ENCODE measurements at places on chromosomes 6 and 20.

GRCh38 chr6:42315991-42316970 is 98.6 kb upstream of the MRPS10 start:
- DNase-seq, result no peak

DNA sequence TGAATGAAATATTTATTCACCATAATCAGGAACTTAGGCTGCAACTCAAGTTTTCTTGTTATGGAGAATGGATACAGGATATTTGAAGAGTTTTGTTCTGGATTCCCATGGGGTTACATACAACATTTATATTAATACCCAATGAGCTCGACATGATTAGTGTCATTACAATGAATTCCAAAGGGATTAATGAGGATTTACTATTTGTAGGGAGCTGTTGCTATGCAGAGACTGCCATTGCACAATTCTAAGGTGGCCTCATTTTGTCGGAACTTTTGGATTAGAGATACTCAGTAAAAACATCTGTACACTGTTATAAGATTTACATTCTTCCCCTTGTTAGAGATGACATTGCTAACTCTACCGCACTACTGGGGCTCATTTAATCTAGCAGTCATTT is 586.8 kb upstream of the MAP3K7 start:
- DNase-seq, result no peak

- no peak for DNase-seq
Observed at GRCh38 chr20:38838326-38838725, 32.8 kb downstream of the PPP1R16B start.

GRCh38 chr6:135637701-135638100 is 140.2 kb upstream of the AHI1 start:
- DNase-seq, result no peak

DNA sequence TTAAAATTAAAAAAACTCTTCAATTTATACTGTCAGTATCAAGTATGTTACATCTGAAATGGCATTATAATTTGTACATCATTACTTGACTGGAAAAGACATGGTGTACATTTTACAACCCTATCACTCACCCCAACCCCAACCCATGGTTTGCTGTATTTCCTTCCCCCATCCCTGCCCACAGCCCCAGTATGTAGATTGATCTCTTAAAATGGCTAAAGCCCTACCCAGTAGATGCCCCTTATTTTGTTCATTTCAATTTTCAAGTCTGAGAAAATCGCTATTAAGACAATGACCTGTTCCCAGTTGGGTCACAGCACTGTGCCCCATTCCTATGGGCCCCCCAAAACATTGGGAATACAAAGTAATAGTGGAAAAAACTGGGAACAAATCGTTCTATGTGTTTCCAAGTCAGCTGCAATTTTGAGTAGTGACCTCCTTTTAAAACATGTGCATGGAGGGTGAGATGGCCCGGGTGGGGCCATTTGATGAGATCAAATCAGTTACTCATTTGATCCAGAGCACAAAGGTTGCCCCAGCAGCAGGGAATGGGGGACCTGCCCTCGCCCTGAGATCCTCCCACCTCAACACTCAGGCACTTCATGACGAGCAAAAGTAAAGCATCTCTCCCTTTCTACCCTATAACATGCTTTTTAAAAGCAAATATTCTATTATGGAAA is 13.3 kb downstream of the EZR start:
- DNase-seq, result no peak

GRCh38 chr6:124011180-124011579 is 207.5 kb downstream of the NKAIN2 start:
- DNase-seq, result no peak

- no peak for DNase-seq
Observed at GRCh38 chr20:47048054-47048453, 153.4 kb downstream of the EYA2 start.

GRCh38 chr20:9051508-9051907 is 17.4 kb upstream of the PLCB4 start:
- DNase-seq, result no peak

DNA sequence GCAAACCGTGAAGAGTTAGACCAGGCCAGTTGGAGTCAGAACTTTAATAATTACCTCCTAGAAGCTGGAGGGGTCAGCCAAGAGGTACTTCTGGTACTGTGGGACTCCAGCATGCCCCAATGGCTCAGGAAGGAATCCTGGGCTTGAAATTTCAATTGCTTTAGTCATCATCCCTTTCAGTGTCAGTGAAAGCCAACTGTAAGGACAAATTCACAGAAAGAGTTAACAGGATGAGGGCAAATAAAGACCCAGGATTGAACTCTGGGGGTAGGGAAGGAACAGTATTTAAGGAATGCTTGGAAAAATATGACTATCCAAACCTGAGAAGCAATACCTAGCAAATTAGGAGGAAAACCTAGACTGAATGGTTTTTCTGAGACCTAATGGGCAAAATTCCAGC is 735.1 kb upstream of the MARCKS start:
- no peak for DNase-seq

GRCh38 chr6:71190809-71191208 is 97.8 kb upstream of the OGFRL1 start:
- DNase-seq, result no peak

DNA sequence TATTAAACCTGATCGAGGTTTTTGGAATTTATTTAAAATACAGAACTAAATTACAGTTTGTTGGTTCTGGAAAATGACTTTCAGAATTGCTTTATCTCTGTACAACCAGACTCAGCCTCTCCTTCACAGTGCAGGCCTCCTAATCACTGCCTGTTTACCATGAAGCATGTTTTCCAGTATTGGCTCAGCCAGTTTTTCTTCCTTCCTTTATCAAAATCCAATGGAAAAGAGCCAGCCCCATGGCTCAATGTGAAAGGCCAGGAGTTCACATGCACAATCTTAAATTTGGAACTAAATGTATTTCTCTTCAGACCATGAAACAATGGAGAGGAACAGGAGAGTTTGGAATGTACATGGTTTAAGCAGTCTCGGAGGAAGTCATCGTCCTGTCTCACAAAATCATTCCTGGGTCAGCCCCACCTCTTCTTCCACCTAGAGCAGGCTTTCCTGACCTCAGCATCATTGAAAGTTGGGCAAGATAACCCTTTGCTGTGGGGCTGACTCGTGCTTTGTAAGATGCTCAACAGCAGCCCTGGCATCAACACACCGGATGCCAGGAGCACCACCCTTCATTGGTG is 680.9 kb upstream of the AGPAT4 start:
- DNase-seq, result no peak

GRCh38 chr20:48025661-48026060 is 240.4 kb upstream of the SULF2 start:
- no peak for DNase-seq

DNA sequence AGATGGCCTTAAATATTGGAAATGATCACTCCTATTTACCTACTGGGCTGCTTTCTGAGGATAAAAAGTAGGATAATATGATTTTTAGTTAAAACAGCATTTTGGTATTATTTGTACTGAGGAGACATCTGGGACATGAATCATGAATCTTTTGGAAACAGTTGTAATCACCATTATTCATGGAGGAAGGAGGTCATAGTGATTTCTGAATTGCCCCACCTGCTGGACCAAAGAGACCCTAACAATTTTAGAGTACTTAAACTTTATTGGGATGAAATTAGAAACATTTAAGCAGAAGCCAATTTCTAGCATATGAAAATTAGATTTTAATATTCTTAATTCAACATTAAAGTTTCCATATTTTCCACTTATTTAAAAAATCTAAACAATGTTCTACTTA is 108.4 kb upstream of the SIM1 start:
- no peak for DNase-seq

DNA sequence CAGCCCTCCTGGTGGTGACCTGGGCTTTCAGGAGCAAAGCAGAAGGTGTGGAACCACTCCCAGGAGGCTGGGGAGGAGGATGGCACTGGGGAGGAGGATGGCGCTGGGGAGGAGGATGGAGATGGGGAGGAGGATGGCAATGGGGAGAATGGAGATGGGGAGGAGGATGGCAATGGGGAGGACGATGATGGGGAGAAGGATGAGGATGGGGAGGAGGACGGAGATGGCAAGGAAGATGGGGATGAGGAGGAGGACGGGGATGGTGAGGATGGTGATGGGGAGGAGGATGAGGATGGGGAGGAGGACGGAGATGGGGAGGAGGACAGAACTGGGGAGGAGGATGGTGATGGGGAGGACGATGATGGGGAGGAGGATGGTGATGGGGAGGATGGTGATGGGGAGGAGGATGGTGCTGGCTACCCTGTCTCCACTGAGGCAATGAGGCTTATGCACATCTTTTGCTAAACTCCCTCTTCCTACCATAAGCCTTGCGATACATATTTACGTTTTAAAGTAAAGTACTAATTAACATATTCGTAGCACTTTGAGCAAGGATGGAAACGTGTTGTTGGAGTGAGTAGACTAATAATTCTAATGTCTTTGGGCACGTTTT is 7.4 kb downstream of the SMOC2 start:
- DNase-seq, result no peak

DNA sequence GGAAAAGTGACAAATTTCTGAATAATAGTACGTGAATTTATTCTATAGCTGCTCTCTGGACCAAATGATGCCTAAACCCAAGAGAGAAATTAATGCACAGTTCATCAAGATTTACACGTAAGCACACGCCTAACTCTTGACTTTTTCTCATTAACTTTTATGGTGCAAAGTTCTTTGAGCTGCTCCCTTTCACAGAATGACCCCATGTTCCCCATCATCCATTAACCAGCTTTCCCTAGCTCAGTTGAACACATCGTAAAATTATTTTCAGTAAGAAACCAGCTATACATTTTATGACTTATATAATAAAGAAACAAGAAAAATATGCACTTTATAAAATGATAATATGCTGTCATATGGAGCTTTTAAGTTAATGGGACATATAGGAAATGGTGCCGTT is 54.3 kb downstream of the ID4 start:
- no peak for DNase-seq

GRCh38 chr20:4300401-4300800 is 285.0 kb upstream of the RNF24 start:
- no peak for DNase-seq

GRCh38 chr6:158003910-158004700 is 22.4 kb downstream of the SYNJ2 start:
- DNase-seq, result no peak

- DNase-seq, result no peak
Observed at GRCh38 chr20:46206025-46206424, 87.9 kb downstream of the CD40 start.

DNA sequence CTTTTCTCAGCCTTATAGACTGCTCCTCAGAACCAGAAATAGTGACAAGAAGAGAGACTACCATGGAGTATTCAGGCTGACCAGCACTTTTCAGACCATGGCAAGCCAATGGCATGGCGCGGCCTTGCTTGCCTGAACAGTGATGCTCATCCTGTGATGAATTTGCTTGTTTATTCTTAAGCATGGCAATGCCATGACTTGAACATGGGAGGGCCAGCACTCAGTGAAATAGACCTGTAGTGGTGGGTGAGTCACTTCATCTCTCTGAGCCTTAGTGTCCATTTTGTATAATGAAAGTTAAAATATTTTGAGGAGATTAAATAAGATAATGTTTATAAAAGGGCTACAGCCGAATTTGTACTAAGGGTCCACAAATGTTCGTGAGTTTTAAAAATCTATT is 79.1 kb downstream of the LRRC1 start:
- DNase-seq, result no peak

- no peak for DNase-seq
Observed at GRCh38 chr6:113755449-113756289, 101.5 kb upstream of the MARCKS start.

DNA sequence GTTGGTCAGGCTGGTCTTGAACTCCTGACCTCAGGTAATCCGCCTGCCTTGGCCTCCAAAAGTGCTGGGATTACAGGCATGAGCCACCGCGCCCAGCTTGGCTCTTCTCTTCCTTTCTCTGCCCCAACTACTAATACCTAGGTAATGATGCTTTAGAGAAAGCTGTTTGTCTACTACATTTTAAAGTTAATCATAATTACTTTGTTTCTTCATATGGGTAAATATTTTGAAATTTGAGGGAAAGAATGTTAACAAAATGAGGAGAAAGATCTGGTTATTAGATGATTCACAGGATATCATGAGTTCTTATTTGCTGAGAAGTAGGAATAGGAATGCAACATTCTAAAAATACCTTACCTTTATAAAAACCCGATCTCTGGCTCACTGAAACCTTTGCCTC is 18.4 kb upstream of the PTPRK start:
- no peak for DNase-seq

DNA sequence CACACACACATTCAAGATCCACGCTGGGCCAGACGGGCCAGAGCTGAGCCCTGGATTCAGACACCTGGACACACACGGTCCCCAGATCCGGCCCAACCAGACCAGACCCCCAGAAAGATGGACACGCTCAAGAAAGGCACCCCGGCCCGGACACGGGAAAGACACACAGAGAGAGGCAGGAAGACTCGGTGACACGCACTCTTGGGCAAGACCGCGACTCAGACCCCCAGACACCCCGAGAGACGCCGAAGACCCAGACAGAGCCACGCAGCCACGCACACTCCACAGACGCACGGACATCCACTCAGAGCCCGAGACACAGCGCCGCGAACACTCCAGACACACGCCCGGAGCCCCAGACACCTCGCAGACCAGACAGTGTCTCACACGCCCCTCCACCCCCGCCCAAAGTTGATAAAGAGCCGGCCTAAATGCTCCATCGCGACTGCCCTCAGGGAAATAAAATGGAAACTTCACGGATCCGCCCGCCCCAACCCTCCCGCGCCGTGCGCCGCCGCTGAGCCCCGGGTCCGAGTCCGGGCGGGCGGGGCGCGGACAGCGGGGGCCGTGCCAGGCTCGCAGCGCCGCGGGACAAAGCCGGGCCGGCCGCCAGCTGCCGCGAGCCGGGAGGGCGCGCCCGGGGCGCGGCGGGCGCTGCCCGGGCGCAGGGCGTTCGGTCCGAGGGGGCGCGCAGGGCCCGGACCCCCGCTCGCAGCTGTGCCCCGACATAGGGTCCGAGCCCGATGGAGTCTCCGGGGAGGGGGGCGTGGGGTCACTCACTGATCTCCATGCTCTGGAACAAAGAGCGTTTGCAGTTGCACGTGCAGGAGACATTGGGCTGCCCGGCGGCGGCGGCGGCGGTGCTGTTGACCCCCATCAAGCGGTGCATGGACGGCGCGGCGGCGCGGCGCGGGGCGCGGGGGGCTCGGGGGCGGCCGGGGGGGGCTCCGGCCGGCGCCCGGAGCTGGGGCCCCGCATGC is 831 bp downstream of the PMEPA1 start:
- DNase-seq, result no peak

GRCh38 chr6:87675004-87675681 is 26.9 kb downstream of the AKIRIN2 start:
- no peak for DNase-seq

DNA sequence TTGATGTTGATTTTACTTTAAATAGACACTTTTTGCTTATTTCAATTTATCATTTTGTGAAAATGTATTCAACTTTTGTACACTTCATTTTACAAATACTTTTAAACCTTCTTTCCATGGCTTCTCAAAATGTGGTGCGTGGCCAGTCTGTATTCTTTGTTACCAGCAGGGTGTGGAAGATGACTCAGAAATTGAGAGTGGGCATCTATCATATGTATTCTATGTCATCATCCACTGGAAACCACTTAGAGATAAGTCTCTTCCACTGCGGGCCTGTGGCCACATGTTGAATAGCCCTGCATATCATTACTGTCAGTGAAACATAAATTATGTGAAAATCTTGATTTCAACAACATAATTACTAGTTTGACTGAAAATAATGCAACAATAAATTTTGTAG is 52.6 kb upstream of the MC3R start:
- DNase-seq, result no peak

- no peak for DNase-seq
Observed at GRCh38 chr6:105968603-105969333, 117.4 kb upstream of the PRDM1 start.

- no peak for DNase-seq
Observed at GRCh38 chr6:14711056-14711703, 534.7 kb upstream of the JARID2 start.

Data from C1 segment of cervical spinal cord (tissue), 14 donors.